DND-41 (cell line): ENCODE measurements at places on chromosomes 7 and 10.

DNA sequence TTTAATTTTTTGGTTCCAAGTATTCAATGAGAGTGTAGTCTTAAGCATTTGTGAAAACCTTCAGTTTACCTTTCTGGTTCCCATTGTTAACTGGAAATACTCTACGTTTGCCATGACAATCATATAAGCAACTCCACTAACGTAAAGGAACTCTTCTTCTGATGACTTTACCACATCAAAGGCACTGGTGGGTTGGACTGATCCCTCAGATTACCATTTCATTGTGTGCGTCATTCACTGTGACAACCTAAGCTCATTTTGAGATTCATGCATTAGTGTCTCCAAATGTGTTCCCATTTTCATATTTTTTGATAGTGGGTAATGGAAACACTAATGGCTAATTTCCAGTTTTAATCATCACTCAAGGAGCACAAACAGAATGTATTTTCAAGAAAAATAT lies 119.9 kb upstream of the COL1A2 start:
- peak; percentile 45 for DNase-seq

DNA sequence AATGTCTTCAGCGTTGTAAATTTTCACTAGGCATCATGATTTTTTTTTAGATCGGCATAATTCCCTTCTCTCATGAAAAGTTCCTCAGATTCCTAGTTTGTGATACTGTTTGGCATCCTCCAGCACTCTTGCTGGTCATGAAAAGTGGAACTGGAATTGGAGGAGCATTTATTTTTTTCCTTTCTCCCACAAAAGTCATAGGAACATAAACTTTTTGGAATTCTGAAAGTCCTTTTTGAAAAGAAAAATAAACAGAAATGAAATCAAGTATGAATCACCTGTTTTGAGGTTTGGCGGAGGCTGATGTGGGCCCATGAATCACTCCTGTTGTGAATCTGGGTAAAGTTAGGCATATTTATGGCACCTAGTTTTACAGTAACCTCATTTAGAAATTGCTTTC lies 17.7 kb downstream of the CACNB2 start:
- DNase-seq = no peak

DNA sequence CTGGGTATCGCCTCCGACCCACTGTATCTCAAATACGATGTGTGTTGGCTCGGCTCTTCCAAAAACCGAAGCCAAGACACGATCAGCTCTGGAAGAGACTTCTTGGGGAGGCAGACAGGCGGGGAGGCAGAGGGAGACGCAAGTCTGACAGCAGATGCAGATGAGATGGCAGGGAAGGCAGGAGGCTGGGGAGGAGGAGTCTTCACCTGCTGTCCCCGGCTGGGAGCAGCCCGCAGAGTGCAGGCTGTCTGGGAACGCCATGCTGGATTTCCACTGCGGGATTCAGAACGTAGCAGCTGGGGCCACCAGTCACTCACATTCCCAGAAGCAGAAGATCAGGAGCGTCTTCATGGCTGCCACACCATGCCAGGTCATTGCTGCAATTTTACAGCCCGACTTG lies 29.4 kb downstream of the CTBP2 start:
- no peak for DNase-seq

GRCh38 chr10:124124769-124125161 lies 31.4 kb upstream of the CHST15 start:
- no peak for DNase-seq

- no peak for DNase-seq
Observed at GRCh38 chr10:69738071-69738470, 63.6 kb upstream of the COL13A1 start.

DNA sequence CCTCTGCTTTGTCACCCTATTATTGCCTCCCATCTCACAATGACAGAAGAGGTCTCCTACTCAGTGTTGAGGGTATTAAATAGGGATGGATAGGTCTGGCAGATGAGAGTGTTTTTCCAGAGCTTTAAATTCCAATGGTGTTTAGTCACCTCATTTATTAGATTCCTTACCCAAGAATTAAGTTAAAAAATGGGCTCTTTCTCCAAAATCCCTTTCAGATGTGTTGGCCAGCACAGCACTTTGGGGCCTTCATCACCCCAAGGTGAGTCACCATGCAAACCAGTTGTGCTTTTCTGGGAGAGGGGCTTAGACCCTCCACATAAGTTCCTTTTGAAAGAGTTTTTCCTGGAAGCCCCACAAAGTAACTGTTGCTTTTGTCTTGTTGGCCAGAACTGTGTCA lies 78.4 kb downstream of the CYP26A1 start:
- no peak for DNase-seq

DNA sequence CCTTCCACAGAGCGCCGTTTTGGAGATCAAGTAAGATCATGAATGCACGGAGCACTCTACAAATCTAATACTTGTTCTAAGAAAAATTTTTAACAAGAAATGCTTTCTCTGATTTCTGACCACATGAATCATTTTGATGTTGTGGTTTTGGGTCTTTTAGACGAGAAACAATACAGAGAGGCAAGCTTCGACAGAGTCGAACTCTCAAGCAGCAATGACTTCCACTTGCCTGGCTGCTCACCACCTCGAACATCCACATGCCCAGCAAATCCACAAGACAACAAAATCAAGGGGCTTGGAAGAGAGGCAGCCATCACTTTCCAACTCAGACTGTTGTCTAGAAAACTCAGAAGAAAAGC lies 69.4 kb upstream of the GSDME start:
- DNase-seq = peak; percentile 48

- DNase-seq = no peak
Observed at GRCh38 chr10:94213980-94214379, 148.8 kb downstream of the NOC3L start.

GRCh38 chr10:50379616-50380015 lies 128.3 kb upstream of the ASAH2 start:
- no peak for DNase-seq

- no peak for DNase-seq
Observed at GRCh38 chr7:102146122-102146521, 140.5 kb upstream of the SH2B2 start.
